ENCODE measurements at places on chromosomes 5 and 9. TPM values are rescaled to one million over a fixed set of nuclear protein-coding genes. Genes with fewer than 3 reads are reported as not detected.

NR6A1 gene
- 2.3 TPM for total RNA-seq

GABBR2 gene
- total RNA-seq, result 7.3 TPM

PRSS3 gene
- total RNA-seq, result 3.4 TPM

ANKRD34B gene
- not detected for total RNA-seq

GRCh38 chr5:143569722-143570567 is 166.5 kb upstream of the NR3C1 start:
- no peaks in the 10 kb centered on the region for H3K4me1 ChIP-seq
- H3K27me3 ChIP-seq, result no peaks in the 10 kb centered on the region
- H3K27ac ChIP-seq, result no peak overlapping the region
- H3K36me3 ChIP-seq, result no peaks in the 10 kb centered on the region
- H3K4me3 ChIP-seq, result no peak overlapping the region

GRCh38 chr5:144788046-144788445 is 617.4 kb downstream of the KCTD16 start:
- H3K4me1 ChIP-seq, result no peaks in the 10 kb centered on the region
- H3K36me3 ChIP-seq, result no peaks in the 10 kb centered on the region
- no peaks in the 10 kb centered on the region for H3K27me3 ChIP-seq
- H3K4me3 ChIP-seq, result no peak overlapping the region
- no peak for DNase-seq
- H3K27ac ChIP-seq, result no peak overlapping the region

- H3K36me3 ChIP-seq, result no peaks in the 10 kb centered on the region
- H3K27ac ChIP-seq, result no peak overlapping the region
- DNase-seq, result no peak
- H3K27me3 ChIP-seq, result no peaks in the 10 kb centered on the region
- no peak overlapping the region for H3K4me3 ChIP-seq
Observed at GRCh38 chr5:86112249-86112648, 505.5 kb upstream of the COX7C start.

All from adrenal gland (tissue), 19 donors.